ENCODE measurements at places on chromosomes 6 and 20.

DNA sequence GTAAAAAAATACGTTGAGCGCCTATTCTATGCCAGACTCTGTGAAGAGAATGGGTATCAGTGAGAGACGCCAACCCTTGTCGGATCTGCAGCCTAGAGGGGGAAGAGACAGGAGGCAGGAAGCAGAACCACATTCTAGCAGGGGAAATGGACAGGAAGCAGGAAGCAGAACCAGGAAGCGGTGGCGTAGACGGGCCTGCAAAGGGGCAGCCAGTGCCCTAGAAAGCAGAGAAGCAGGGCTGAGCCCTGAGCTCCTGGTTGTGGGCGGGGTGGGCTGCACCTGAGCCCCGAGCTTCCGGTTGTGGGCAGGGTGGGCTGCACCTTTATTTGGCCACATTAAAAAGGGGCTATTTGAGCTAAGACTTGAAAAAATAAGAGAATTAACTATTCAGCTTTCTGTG, 71.9 kb downstream of the FAM120B start:
- DNase-seq, result no peak

- no peak for DNase-seq
Measured at GRCh38 chr20:5920581-5920980, 29.8 kb downstream of the TRMT6 start.

DNA sequence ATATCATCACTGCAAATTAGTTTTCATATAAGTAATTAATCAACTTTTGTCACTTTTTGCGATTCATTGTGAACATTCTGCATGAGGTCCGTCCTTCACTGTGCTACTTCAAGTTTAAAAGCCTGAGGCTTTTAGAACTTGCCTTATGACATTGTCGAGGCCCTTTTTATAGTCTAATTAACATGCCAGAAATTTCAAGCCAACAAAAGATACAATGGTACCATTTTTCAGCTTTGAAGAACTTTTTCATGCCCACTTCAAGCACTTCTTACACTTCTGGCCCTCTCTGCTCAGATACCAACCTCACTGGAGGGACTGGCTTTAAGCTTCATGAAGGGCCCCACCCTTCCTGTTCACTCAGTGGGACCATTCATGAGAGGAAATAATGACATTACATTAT, 323.1 kb downstream of the TPBG start:
- no peak for DNase-seq

GRCh38 chr6:43444582-43444981, 10.8 kb downstream of the DLK2 start:
- no peak for DNase-seq

GRCh38 chr20:31484001-31484400, 8.9 kb downstream of the REM1 start:
- no peak for DNase-seq

DNA sequence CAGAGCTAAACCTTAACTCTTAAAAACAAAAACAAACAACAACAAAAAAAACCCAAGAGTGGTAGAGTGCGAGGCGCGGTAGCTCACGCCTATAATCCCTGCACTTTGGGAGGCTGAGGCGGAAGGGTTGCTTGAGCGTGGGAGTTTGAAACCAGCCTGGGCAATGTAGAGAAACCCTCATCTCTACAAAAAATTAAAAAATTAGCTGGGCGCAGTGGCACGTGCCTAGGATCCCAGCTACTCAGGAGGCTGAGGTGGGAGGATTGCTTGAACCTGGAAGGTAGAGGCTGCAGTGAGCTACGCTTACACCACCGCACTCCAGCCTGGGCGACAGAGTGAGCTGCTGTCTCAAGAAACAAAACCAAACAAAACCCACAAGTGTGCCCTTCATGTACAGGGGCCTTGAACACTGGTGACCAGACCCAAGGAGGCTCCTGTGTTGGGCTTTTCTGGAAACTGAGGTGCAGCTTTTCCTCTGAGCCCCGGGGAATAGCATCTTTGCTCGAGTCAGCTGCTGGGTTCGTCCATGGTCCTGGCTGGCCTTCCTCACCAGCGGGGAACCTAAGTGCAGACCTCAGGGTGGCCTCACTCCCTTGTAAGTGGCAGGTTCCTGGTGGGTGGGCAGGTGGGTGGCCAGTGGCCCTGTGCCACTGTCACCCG, 39.9 kb downstream of the PYGB start:
- no peak for DNase-seq
